Calu3 (cell line): ENCODE measurements at places on chromosomes 2 and 18.

- no peaks in the 10 kb centered on the region for H3K4me1 ChIP-seq
- no peak for DNase-seq
- peaks cover 50% of the 10 kb centered on the region for H3K36me3 ChIP-seq
- H3K27me3 ChIP-seq: no peaks in the 10 kb centered on the region
- H3K27ac ChIP-seq: no peak overlapping the region
Measured at GRCh38 chr2:233288663-233289062, 19.0 kb upstream of the SAG start.

GRCh38 chr2:236264256-236264655 lies at the start of gene ASB18:
TSS of gene ASB18 (minus strand) at chr2:236264406. CDS start at chr2:236264345, 61 bp downstream.
- peaks cover 7% of the 10 kb centered on the region for H3K36me3 ChIP-seq
- no peaks in the 10 kb centered on the region for H3K27me3 ChIP-seq
- DNase-seq: no peak
- H3K4me3 ChIP-seq: no peak within 1 kb of the TSS
- H3K27ac ChIP-seq: no peak within 1 kb of the TSS

DNA sequence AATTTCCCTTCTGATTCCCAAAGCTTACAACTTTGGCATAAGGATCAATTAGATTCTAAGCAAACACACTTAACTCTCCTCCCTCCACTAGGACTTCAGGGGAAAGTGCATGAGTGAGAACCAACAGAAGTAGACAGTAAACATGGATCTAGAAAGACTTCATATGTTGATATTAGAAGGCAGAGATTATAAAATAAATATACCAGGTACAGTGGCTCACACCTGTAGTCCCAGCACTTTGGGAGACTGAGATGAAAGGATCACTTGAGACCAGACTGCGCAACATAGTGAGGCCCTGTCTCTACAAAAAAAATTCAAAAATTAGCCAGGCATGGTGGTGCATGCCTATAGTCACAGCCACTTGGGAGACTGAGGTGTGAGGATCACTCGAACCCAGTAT lies 15.9 kb downstream of the NBEAL1 start:
- no peaks in the 10 kb centered on the region for H3K4me1 ChIP-seq
- no peaks in the 10 kb centered on the region for H3K36me3 ChIP-seq
- no peaks in the 10 kb centered on the region for H3K27me3 ChIP-seq
- DNase-seq: no peak

- no peaks in the 10 kb centered on the region for H3K27me3 ChIP-seq
- H3K27ac ChIP-seq: no peak overlapping the region
- DNase-seq: peak; percentile 6
- H3K36me3 ChIP-seq: no peaks in the 10 kb centered on the region
- peaks cover 11% of the 10 kb centered on the region for H3K4me1 ChIP-seq
Measured at GRCh38 chr2:151669585-151670081, 64.6 kb downstream of the NEB start.

- H3K27me3 ChIP-seq: no peaks in the 10 kb centered on the region
- no peak overlapping the region for H3K27ac ChIP-seq
- no peaks in the 10 kb centered on the region for H3K36me3 ChIP-seq
- H3K4me1 ChIP-seq: peaks cover 5% of the 10 kb centered on the region
- no peak overlapping the region for H3K4me3 ChIP-seq
Measured at GRCh38 chr2:101415220-101415619, 27.9 kb upstream of the CREG2 start.

DNA sequence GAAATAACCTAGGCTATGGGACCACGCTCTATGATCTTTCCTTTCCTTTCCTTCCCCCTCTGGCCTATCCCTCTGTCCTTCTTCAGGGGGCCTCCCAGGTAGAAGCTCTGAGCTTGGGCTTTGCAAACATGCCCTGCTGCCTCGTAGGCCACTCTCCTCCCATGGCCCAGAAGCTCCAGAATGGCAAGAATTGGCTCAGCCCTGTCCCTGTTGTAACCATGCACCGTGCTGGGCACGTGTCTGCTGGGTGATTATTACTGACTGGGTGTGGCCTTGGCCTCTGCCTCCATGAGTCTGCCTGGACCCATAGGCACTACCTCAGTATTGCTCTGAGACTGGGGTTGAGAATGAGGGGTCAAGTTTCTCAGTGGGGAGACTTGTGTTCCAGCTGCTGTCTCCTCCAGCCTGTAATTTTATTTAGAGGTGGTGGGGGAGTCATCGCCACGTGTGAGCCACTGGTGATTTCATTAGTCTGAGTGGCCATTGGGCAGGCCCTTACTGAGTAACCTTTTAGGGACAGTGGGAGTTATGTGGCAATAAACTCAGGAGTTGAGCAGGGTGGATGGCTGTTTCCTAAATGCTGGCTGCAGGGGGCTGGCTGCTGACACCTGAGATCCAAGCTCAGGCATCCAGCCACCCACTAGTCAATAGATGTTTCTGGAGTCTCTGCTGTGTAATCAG lies 157.9 kb downstream of the CLIP4 start:
- H3K4me1 ChIP-seq: no peaks in the 10 kb centered on the region
- no peak overlapping the region for H3K4me3 ChIP-seq
- H3K27me3 ChIP-seq: peaks cover 100% of the 10 kb centered on the region
- H3K27ac ChIP-seq: no peak overlapping the region

GRCh38 chr18:57113799-57114420 lies 33.0 kb upstream of the BOD1L2 start:
- no peaks in the 10 kb centered on the region for H3K27me3 ChIP-seq
- H3K36me3 ChIP-seq: no peaks in the 10 kb centered on the region
- no peaks in the 10 kb centered on the region for H3K4me1 ChIP-seq
- DNase-seq: no peak

DNA sequence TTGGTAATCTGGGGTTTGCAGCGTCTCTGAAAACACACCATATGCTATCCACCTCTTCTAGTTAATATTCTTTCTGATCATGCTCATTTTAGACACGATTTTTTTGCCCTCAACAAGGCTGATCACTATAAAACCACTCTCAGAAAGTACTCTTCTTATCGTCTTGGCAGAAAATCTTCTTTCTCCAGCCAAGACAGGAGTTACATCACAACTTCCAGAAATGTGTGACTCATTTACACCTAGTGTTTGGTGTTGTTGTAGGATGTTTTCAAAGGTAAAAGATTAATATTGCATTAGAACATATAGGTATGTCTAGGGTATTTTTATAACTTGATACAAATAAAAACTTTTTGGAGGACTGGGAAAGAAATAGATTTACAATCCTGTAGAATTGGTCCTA lies 138.5 kb upstream of the NETO1 start:
- no peak overlapping the region for H3K27ac ChIP-seq
- no peak overlapping the region for H3K4me3 ChIP-seq
- peaks cover 10% of the 10 kb centered on the region for H3K4me1 ChIP-seq

DNA sequence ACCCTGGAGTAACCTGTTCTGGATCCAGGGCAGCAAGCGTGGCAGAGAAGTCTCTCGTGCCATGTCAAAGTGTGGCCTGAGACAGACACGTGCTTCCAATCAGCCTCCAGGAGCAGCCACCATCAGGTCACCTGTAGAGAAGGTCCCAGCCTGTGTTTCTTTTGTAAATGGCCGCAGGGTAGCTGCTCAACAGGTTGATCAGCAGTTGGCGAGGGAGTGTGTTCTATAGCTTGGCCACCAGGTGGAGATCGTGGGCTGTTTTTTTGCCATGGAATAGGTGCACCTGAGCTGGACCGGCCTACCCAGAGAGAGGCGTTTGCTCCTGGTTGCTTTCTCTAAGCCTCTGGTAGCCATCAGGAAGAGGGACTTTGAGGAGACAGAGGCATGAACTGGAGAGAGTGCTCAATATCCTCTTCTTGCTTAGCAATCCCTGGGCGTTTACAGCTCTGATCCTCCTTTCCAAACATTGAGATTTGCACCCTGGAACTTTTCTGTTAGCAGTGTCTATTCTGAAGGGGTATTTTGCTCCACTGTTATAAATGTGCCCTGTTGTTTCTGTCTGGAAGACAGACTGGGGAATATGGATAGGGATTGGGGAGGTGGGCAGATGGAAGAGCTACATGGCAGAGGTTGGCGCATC lies 34.2 kb upstream of the EN1 start:
- peaks cover 52% of the 10 kb centered on the region for H3K27me3 ChIP-seq
- H3K4me3 ChIP-seq: no peak overlapping the region
- H3K4me1 ChIP-seq: peaks cover 9% of the 10 kb centered on the region
- no peak overlapping the region for H3K27ac ChIP-seq

DNA sequence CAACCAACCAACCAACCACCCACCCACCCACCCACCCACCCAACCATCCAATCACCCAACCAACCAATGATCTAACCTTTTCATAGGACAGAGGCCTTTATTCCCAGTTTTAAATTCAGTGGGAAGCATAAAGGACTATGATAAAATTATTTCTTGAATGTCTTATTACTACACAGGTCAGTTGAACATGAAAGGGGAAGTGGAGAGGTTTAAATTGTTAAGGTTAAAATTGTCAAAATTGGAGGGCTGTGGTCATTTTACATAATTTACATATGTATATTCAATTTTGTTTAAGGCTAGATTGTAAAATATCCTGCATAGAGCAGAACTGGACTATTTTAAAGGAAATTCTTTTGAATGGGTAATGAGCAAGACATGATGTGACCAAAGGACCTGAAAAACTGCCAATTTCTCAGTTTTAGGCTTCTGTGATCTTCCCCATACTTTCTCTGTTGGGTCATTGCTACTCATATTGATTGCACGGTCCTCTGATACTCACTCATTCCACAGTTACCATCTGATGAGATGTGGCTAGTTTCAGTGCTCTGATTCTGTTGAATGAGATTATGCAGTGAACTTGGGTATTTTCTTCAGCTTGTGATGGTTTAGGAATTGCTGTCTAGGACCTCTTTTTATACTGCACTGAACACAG lies 127.4 kb downstream of the PLCL1 start:
- no peaks in the 10 kb centered on the region for H3K36me3 ChIP-seq
- H3K4me1 ChIP-seq: no peaks in the 10 kb centered on the region
- H3K4me3 ChIP-seq: no peak overlapping the region
- no peak for DNase-seq
- H3K27ac ChIP-seq: no peak overlapping the region

- peaks cover 10% of the 10 kb centered on the region for H3K4me1 ChIP-seq
- H3K4me3 ChIP-seq: no peak overlapping the region
- H3K27ac ChIP-seq: no peak overlapping the region
- DNase-seq: no peak
- no peaks in the 10 kb centered on the region for H3K36me3 ChIP-seq
Measured at GRCh38 chr18:23306822-23307221, 146.3 kb upstream of the RIOK3 start.

GRCh38 chr2:138121666-138122661 lies 157.7 kb downstream of the HNMT start:
- no peaks in the 10 kb centered on the region for H3K4me1 ChIP-seq
- H3K27ac ChIP-seq: no peak overlapping the region
- no peak overlapping the region for H3K4me3 ChIP-seq

- H3K4me3 ChIP-seq: no peak overlapping the region
- no peak for DNase-seq
- no peak overlapping the region for H3K27ac ChIP-seq
- no peaks in the 10 kb centered on the region for H3K27me3 ChIP-seq
- H3K4me1 ChIP-seq: peaks cover 13% of the 10 kb centered on the region
- H3K36me3 ChIP-seq: peaks cover 3% of the 10 kb centered on the region
Measured at GRCh38 chr2:64762301-64762997, 108.7 kb upstream of the SERTAD2 start.

DNA sequence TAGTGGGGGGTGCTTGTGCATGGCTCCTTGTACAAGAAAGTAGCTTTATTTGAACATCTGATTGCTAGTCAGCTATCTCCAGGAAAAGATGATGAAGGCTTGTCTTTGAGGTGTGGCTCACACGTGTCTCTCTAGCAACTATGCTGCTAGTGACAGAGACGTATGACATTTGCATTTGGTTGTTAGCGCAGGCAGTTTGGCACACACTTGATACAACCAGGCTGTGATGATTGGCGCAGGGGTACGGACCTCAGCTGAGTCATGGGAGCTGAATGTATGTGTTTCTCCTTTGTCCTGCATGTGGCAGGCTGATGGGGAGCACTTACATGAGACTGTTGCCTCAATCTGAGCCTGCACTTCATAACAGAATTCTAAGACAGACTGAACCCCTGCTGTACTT lies 29.6 kb downstream of the PTCD3 start:
- peaks cover 72% of the 10 kb centered on the region for H3K36me3 ChIP-seq
- no peaks in the 10 kb centered on the region for H3K4me1 ChIP-seq
- H3K4me3 ChIP-seq: no peak overlapping the region
- H3K27ac ChIP-seq: no peak overlapping the region
- no peaks in the 10 kb centered on the region for H3K27me3 ChIP-seq

DNA sequence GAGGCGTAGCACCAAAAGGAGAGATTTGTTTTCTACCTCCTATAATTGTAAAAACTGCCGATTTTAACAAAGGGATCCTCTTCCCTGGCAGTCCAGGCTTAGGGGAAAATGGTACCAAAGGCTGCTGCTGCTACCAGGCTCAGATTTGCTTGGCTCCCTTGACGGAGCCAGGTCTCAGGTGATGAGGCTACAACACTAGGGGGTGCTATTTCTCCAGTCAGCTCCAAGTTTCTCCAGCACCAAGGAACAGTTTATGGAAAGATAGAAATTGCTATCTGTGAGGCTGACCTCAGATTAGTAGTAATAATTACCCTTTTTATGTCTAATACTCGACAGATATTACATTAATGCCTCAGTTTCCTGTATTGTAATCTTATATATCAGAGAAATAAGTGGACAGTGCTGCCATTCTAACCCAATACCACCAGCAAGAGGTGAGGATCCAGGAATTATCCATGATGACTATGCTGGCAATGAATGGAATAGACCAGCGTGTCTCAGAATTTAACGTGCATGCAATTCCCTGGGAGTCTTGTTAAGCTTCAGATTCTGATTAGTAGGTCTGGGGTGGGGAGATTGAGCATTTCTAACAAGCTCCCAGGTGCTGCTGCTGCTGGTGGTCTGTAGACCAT lies 111.3 kb downstream of the ESCO1 start:
- H3K4me1 ChIP-seq: peaks cover 8% of the 10 kb centered on the region

- no peak overlapping the region for H3K27ac ChIP-seq
- DNase-seq: no peak
- peaks cover 85% of the 10 kb centered on the region for H3K27me3 ChIP-seq
- H3K4me3 ChIP-seq: no peak overlapping the region
Measured at GRCh38 chr2:31227110-31227509, 6.8 kb upstream of the EHD3 start.

GRCh38 chr2:58042486-58042970 lies 4.1 kb upstream of the VRK2 start:
- peaks cover 37% of the 10 kb centered on the region for H3K4me1 ChIP-seq

- no peaks in the 10 kb centered on the region for H3K4me1 ChIP-seq
- DNase-seq: no peak
- H3K4me3 ChIP-seq: no peak overlapping the region
Measured at GRCh38 chr2:199558156-199558555, 100.4 kb upstream of the SATB2 start.

GRCh38 chr2:9093324-9093723 lies 89.8 kb upstream of the MBOAT2 start:
- no peak overlapping the region for H3K27ac ChIP-seq
- H3K36me3 ChIP-seq: no peaks in the 10 kb centered on the region
- no peak overlapping the region for H3K4me3 ChIP-seq
- no peak for DNase-seq

DNA sequence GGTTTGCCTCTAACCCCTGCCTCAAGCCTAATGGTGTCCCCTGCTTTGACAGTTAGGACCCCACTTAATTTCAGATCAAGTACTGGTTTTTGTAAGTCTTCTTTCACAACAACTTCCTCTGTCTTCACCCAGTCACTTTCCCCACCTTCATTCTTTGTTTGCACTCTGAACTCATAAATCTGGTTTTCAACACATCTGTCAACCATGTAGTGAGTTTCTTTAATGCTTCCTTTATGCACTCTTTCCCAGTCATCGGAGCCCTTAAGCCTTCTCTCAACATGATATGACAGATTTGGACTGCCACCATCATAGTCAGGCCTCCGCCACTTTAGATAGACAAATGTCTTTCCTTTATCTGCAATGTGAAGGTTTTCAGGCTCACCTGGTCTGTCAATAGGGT lies 109.1 kb downstream of the PLEKHA3 start:
- H3K4me3 ChIP-seq: no peak overlapping the region
- H3K27ac ChIP-seq: no peak overlapping the region
- no peak for DNase-seq
- no peaks in the 10 kb centered on the region for H3K27me3 ChIP-seq

- no peak for DNase-seq
- H3K36me3 ChIP-seq: no peaks in the 10 kb centered on the region
- no peak overlapping the region for H3K27ac ChIP-seq
- H3K4me3 ChIP-seq: no peak overlapping the region
Measured at GRCh38 chr18:58599106-58599505, 29.8 kb downstream of the ALPK2 start.
